A549 treated with DMSO at 1 μM for 4 hours (cell line): ENCODE measurements at places on chromosomes 6 and 20. TPM values are rescaled to one million over a fixed set of nuclear protein-coding genes. Genes with fewer than 3 reads are reported as not detected.

Gene CTAGE9
- total RNA-seq = not detected in 5 replicates

Gene TRAPPC3L
- total RNA-seq = not detected in 5 replicates

Gene LY6G5C
- total RNA-seq = 0.95 to 2.0 TPM (median 1.3 TPM) in 5 replicates

Gene CEP43
- total RNA-seq = 8.1 to 11.1 TPM (median 10.3 TPM) in 5 replicates

Gene TRIM10
- total RNA-seq = not detected in 5 replicates

Gene HLA-B
- 22.4 to 31.2 TPM (median 26.4 TPM) in 5 replicates for total RNA-seq

Gene SLC17A9
- total RNA-seq = 0.02 to 0.19 TPM (median 0.09 TPM) in 3 of 5 replicates, not detected in the others
